ENCODE measurements at places on chromosomes 6 and 20. TPM values are rescaled to one million over a fixed set of nuclear protein-coding genes. Genes with fewer than 3 reads are reported as not detected.

RIPOR2 gene
- 0.42 TPM for total RNA-seq

ALDH5A1 gene
- total RNA-seq = 0.69 TPM

MAN1A1 gene
- total RNA-seq = 77.1 TPM

TMEM170B gene
- 1.8 TPM for total RNA-seq

BRPF3 gene
- total RNA-seq = 13.4 TPM

SRF gene
- 28.9 TPM for total RNA-seq

PLTP gene
- total RNA-seq = 17.8 TPM

SLC17A2 gene
- not detected for total RNA-seq

RBCK1 gene
- total RNA-seq = 65.0 TPM

HRH3 gene
- not detected for total RNA-seq

NDUFAF4 gene
- total RNA-seq = 6.8 TPM

TP53INP2 gene
- total RNA-seq = 5.0 TPM

AKIRIN2 gene
- 17.2 TPM for total RNA-seq

TOX2 gene
- total RNA-seq = 2.1 TPM

SRC gene
- total RNA-seq = 18.7 TPM

DPPA5 gene
- not detected for total RNA-seq

EYS gene
- 0.05 TPM for total RNA-seq

TULP4 gene
- 119 TPM for total RNA-seq

SLPI gene
- not detected for total RNA-seq

UBE2J1 gene
- total RNA-seq = 35.9 TPM

ZC3H12D gene
- 0.30 TPM for total RNA-seq

GHRH gene
- total RNA-seq = not detected

ULBP2 gene
- total RNA-seq = 13.7 TPM

NRSN1 gene
- total RNA-seq = not detected

ACAT2 gene
- total RNA-seq = 41.0 TPM

GNAS-AS1 gene
- 0.89 TPM for total RNA-seq

SASH1 gene
- total RNA-seq = 27.9 TPM

EPB41L1 gene
- 39.8 TPM for total RNA-seq

NECAB3 gene
- 31.1 TPM for total RNA-seq

XKR7 gene
- not detected for total RNA-seq

UBE2C gene
- total RNA-seq = 2.1 TPM

CLIC5 gene
- not detected for total RNA-seq

MPIG6B gene
- total RNA-seq = not detected

MOCS1 gene
- total RNA-seq = 14.3 TPM

NELFCD gene
- 51.3 TPM for total RNA-seq

FOXQ1 gene
- total RNA-seq = not detected

GRM4 gene
- total RNA-seq = 0.30 TPM

STMND1 gene
- not detected for total RNA-seq

TSPYL1 gene
- total RNA-seq = 71.3 TPM

PPP2R5D gene
- 33.6 TPM for total RNA-seq

TMEM244 gene
- not detected for total RNA-seq

RNF217 gene
- total RNA-seq = 23.8 TPM

CDSN gene
- not detected for total RNA-seq

KLHDC3 gene
- total RNA-seq = 46.9 TPM

GSTA2 gene
- total RNA-seq = not detected

TMEM200A gene
- total RNA-seq = 402 TPM

ZFP57 gene
- total RNA-seq = 0.69 TPM

HLA-DOA gene
- not detected for total RNA-seq

TXLNB gene
- 0.05 TPM for total RNA-seq

All from smooth muscle cell of the umbilical artery (primary cell).